Stimulated activated effector memory CD8-positive, alpha-beta T cell treated with anti-CD3 and anti-CD28 coated beads, Interleukin-12 subunit alpha, Interleukin-12 subunit beta, amount 100 ng/mL, for 72 hours (primary cell): ENCODE measurements at places on chromosomes 16 and 17.

GRCh38 chr16:64627781-64628180, 494.1 kb downstream of the CDH11 start:
- no peak for DNase-seq

- DNase-seq: no peak
Observed at GRCh38 chr17:17121162-17121561, 78.9 kb downstream of the MPRIP start.

GRCh38 chr16:27408012-27408601, 6.1 kb downstream of the IL21R start:
- peak; percentile 67 for DNase-seq

- peak; percentile 96 for DNase-seq
Observed at GRCh38 chr17:76452660-76453430, at the start of gene UBE2O. TSS of gene UBE2O (minus strand) at chr17:76453152. CDS start at chr17:76453141, 11 bp downstream.

DNA sequence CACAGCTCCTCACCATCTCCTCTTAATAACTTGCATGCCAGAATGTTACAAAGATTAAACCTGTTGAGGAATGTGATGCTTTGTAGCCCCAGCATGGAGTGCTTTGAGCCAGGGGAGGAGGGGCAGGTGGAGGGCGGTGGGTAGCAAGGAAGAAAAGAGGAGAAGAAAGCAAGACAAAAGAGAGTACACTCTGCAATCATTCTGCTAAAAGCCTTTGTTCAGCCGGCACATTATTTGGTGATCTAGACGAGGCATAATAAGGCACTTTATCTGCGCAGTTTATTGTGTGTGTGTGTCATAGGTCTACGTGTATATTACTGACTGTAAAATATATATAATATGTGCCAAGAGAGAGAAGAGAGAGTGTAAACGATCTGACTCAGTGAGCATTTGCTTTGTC, 139.1 kb downstream of the SOX9 start:
- no peak for DNase-seq

DNA sequence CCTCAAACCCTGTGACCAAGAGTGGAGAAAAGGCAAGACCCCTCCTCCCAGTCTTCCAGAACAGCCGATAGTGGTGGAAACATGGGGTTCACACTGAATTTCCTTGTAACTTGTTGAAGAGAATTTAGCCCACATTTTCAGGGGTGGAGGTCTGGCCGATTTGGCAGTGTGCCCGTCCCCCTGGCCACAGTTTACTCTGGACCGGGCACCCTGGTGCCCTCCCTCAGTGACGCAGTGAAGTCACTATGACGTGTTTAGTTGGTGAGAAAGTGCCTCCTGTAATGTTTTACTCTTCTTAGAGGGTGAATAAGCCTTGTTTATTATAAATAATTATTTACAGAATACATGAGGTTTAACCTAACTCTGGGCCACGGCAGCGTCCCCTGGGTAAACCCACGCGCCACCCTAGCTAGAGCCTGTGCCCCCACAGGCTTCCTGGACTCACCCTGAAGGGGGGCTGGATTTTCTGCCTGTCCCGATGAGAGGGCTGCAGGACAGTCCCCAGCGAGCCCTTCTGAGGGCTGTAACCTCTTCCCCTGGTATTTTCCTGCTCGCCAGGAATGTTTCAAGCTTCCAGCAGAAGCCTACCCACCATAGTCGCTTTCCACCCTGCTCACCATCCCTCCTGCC, 316.9 kb downstream of the SEC14L1 start:
- no peak for DNase-seq

DNA sequence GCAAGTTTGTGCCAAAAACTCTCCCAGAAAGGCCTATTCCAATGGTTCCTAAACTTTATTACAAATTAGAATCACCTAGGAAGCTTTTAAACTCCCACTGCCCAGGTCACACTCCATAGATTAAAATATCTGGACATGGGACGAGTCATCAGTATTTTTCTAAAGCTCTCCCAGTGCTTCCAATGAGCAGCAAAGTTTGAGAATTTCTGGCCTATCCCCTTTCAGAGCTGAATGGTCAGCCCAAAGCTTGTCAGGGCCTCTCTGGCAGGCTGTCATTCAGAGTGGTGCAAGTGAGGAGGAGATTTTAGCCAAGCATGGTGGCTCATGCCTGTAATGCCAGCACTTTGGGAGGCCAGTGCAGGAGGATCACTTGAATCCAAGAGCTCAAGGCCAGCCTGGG, 2.4 kb downstream of the BCL6B start:
- no peak for DNase-seq

DNA sequence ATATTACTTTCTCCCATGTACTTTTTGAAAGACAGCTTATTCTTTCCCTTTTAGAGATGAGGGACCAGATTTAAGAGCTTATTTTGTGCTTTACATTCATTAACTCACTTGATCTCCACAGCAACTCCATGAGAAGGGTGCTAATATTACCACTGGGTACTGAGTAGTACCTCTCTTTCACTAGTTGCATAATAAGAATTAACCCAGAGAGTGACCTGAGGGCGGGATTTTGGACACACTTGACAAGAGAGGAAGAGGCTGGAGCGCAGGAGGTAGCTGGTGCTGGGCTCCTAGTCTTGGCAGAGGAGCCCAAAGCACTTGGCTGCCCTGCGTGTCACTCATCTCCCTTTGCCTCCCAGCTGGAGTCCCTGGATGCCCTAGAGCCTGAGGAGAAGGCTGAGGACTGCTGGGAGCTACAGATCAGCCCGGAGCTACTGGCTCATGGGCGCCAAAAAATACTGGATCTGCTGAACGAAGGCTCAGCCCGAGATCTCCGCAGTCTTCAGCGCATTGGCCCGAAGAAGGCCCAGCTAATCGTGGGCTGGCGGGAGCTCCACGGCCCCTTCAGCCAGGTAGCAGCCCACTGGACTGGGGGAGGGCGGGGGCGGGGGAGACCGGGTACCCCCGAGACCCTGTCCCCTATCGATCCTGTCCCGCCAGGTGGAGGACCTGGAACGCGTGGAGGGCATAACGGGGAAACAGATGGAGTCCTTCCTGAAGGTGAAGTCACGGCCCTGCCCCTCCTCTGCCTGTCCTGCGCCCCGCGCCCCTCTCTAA, 1.7 kb upstream of the MAZ start:
- no peak for DNase-seq

DNA sequence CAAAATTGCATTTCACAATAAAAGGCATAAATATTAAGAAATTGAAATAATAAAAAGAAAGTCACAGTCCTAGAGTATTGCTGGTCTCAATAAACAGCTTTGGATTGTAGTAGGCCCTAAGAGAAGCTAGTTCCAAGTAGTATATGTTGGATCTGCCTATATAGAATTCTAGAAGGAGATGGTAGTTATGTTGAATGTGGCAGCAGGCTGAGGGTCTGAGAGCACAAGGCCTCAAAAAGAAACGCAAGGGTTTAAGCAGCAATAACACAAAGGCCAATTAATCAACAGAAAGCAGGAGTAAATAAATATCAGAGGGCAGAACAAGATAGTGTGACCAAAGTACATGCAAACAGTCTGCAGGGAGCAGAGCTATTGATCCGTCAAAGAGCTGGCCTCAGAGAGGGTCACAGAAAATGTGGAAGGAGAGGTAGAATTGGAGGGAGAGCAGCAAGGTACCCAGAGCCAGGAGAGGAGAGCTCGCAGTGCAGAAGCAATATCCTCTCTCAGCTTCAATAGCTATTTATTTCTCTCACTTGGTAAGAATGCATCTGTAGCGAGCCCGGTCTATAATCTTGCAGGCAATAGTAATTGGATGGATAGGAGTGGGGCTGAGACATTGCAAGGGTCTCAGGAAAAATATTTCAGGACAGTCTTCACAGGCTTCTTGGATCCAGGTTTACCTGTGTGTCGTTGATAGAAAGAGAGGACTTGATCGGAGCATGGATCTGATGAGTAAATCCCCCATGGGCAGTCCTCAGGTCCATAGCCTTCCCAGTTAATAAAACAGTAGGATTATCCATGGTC, 25.1 kb upstream of the MED13 start:
- DNase-seq: no peak

DNA sequence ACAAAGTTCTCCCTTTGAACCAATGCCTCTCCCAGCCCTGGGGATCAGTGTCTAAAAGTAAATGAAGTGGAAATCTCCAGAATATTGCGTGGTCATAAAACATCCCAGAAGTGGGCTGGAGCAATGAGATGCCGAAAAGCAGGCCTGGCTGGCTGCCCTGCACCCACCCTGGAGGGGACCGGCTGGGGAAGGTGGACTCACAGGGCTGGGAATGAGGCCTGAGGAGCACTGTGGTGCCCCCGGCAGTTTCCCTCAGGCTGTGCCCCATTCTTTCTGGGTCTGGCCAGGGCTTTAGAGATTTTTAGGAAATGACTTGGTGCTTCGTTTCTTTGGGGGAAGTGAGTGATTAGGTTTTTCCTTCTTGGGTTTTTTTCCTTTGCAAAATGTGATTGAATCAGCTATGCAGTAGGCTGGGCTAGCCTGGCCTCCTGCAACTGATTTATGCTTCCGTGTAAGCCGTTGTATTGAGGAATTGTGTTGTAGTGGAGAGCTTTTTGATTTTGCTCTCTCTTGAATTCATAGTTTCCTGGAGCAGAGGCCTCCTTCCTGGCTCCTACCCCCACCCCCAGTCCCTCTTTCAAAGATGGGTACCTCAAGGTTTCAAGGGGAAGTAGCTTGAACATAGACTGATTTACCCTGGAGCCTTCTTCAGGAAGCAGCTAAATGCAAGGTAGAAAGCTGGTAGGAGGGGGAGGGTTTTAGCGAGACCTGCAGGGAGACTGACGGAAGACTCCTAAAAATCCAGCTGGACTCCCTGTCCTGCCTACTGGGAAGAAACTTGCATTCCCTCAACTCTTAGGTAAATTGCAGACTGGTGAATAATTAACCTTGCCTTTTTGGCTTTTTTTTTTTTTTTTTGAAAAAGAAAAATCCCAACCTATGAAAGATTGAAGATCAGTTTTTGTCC, 170.2 kb downstream of the RAB11FIP4 start:
- no peak for DNase-seq
